ENCODE measurements at places on chromosomes 4 and X.

- no peak for DNase-seq
Observed at GRCh38 chrX:115462406-115462805, 98.6 kb upstream of the PLS3 start.

DNA sequence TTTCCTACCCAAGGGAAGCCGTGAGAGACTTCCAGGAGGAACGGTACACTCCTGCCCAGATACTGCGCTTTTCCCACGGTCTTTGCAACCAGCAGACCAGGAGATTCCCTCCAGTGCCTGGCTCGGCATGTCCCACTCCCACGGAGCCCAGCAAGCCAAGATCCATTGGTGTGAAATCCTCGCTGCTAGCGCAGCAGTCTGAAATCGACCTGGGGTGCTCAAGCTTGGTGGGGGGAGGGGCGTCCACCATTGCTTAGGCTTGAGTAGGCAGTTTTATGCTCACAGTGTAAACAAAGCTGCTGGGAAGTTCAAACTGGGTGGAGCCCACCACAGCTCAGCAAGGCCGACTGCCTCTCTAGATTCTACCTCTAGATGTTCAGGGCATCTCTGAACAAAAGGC is 284.8 kb upstream of the FGF13 start:
- DNase-seq = no peak

- no peak for DNase-seq
Observed at GRCh38 chr4:45155081-45155777, 428.9 kb upstream of the GNPDA2 start.

- peak; percentile 21 for DNase-seq
Observed at GRCh38 chr4:150123796-150124677, 45.8 kb downstream of the DCLK2 start.

Measured in inflammatory macrophage treated with lipopolysaccharide for 4 hours (primary cell).